ENCODE measurements at places on chromosomes 5 and 9. TPM values are rescaled to one million over a fixed set of nuclear protein-coding genes. Genes with fewer than 3 reads are reported as not detected.

GRCh38 chr9:132141344-132141947 is 20.4 kb upstream of the NTNG2 start:
- no peak for DNase-seq

Gene GSN
- 225 TPM for polyA plus RNA-seq

- DNase-seq = no peak
Measured at GRCh38 chr5:95045181-95045965, 239.5 kb downstream of the MCTP1 start.

Gene OR13C9
- not detected for polyA plus RNA-seq

GRCh38 chr5:167546270-167546669 is 745.2 kb upstream of the WWC1 start:
- DNase-seq = no peak

Gene C9orf152
- 0.64 TPM for polyA plus RNA-seq

GRCh38 chr9:15277400-15278090 is 29.5 kb downstream of the TTC39B start:
- peak; percentile 57 for DNase-seq

Gene HEMGN
- polyA plus RNA-seq = 2.4 TPM

Gene DBN1
- polyA plus RNA-seq = 198 TPM

DNA sequence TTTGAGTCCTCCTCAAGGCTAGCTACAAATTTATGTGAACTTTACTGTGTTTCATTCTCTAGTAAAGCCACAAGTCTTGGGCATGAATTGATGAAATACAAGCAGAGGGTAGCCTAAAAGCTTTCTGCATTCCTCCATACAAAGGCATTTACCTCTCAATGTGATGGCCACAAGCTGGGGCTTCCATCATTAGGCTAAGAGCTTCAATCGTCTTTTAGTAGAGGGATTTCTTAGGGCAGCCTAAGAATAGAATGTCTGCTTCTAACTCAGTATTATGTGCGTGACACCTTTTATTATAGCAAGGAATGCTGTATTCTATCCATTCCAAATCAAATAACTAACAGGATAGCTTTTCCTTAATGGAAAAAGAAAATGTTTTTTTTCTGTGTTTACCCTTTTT is 3.7 kb downstream of the PLAC8L1 start:
- no peak for DNase-seq

DNA sequence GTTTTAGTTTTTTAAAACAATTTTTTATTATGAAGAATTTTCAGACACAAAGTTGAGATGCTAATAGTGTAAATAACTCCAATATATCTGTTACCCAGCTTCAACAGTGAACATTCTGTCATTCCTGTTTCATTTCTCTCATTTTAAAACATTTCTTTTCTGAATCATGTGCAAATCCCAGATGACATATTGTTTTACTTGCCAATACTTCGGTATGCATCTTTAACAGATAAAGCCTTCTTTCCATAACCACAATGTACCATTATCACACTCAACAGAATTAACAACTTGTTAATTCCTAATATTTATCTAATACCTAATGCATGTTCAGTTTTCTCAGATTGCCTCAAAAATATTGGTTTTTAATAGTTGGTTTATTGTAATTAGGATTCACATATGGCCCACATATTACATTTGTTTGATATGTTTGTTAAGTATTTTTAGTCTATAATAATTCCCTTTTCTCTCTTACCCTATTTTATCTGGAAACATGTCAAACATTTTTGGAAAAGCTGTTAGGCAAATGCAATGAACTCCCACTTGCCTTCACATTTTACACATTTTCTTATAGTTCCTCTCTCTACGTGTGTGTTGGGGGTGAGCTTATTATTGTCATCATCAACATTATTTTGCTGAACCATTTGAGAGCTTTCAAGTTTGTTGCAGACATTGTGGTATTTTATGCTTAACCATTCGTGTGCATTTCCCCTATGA is 58.7 kb upstream of the ANKRD55 start:
- no peak for DNase-seq

- no peak for DNase-seq
Measured at GRCh38 chr9:130950039-130950311, 10.9 kb upstream of the FIBCD1 start.

DNA sequence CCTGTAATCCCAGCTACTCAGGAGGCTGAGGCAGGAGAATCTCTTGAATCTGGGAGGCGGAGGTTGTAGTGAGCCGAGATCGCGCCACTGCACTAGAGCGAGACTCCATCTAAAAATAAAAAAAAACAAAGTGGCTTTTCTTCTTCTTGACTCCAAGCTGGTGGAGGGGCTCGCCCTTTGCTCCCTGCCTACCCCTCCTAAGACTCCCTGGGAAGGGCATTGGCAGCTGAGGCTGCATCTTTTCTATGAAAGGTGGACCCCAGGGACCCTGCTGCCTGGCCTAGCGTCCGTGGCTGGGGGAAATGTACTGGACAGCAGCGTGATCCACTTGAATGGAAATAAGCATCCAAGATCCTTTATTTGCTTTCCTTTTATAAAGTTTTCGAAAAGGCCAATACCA is 24.0 kb downstream of the ROPN1L start:
- DNase-seq = no peak

DNA sequence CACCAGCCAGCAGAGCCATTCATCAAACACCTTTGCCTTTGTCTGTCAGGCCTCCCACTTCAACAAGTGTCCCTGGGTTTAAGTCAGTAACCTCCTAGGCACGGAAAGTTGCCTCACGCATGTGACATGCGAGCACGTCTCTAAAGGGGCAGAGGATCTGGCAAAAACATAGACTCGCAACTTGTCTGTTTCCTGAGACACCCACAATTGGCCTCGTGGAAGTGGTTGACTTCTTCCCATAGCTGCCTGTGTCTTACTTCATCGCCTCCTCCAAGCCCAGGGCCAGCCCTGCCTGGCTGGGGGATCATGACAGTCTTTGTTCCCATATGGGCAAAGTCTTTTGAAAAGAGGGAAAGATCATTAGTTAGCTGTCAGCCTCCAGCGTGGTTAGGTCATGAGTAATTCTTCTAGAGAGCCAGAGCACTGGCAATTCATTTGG is 35.5 kb upstream of the GLRX start:
- no peak for DNase-seq

Gene PCDHA5
- polyA plus RNA-seq = 0.18 TPM

GRCh38 chr5:185095-186070 is 5.9 kb upstream of the LRRC14B start:
- no peak for DNase-seq

DNA sequence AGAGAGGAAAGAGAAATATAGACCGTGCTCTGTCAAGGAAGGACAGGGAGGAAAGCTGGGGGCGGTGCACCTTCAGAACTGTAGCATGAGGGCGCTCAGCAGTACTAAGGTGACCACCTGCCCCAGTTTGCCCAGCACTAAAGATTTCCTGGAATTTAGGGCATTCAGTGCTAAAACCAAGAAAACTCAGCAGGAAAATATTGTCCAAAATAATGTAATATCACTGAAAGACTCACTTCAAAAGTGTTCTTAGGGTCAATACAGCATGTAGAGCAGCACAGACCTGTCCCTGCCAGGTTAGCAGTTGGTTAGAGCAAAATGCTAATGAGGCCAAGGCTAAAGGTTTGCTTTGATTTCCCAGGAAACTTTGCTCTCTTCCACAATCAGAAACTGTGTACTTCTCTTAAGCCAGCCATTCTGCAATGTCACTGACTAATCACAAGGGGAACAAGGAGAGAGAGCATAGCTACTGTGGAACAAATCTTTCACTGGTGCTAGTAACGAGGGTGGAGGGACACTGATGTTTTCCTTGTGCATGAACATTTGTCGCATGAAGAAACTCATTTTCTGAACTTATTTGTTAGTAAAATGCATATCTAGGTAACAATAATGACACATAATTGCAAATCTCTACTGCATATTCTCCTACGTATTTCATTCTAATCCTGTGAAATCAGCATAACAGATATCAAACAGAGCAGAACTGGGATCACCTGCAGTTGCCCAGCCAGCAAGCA is 53.0 kb upstream of the GRAMD2B start:
- no peak for DNase-seq

Gene GHR
- polyA plus RNA-seq = 13.2 TPM

Gene THG1L
- 26.0 TPM for polyA plus RNA-seq

DNA sequence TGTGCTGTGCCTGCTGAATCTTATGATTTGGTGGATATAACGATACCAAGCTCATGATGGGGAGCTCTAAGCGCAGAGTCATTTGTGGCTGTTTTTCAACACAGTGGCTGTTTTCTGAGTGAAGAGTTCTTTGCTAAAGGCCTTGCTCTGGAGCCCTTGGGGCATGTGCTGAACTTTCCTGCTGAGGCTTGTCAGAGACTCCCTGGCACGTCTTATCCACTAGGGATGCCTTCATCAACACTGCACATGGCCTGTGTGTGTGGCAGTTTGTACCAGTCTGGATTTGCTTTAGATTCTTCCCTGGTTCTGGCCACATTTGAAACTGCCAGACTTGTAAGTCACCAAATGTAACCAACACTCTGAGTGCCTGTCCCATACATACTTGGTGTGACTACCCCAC is 188.2 kb downstream of the DMRT2 start:
- no peak for DNase-seq

DNA sequence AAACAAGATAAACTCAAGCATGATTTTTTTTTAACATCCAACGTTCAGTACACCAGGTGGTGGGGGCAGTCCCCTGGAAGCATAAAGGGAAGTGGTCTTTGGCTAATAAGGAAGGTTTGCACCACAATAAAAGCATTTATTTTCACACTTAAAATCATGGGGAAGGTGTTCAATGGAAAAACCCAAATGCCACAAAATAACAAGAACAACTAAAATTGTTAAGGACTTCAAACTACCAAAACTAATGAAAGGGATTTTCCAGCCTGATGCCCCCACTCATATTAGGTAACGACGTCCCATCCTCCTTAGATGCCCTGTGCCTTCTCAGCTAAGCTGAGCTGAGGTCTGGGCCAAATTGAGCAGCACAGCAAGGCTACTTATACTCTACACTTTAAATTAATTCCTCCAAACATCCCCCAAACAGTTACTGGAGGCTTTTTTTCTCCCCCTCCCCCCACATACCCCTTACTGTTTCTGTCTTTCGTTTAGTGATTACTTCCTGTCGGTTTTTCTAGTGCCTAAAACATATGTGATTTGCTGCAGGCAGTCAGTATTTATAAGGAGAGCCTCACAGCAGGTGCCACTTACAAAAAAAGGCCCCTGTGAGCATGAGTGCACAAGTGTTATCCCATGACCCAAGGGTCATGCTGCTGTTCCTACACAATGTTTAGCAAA is 259.7 kb upstream of the ZNF608 start:
- DNase-seq = no peak

- no peak for DNase-seq
Measured at GRCh38 chr9:36881743-36882441, 152.2 kb downstream of the PAX5 start.

DNA sequence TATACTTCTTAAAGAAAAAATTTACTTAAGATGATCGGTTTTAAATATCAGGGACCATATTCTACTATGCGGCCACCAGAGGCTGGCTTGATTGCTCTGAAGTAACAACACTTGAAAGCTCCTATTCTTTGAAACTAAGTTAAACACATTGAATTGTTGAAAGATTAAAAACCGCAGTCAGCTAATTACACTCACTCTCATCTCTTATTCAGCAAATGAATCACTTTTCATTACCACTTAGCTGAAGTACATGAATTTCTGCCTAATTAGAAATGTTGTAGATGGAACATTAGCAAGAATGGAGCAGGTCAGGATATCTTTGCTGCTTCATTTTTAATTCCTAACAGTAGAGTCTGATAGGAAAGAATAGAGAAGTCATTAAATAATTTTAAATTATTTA is 42.3 kb downstream of the LSM11 start:
- DNase-seq = no peak
